Mammary microvascular endothelial cell (primary cell): ENCODE measurements at places on chromosomes 4 and X. TPM values are rescaled to one million over a fixed set of nuclear protein-coding genes. Genes with fewer than 3 reads are reported as not detected.

CLIC2 gene
- 6.9 and 9.5 TPM in 2 replicates for total RNA-seq

SPANXB1 gene
- not detected in 2 replicates for total RNA-seq

WDFY3 gene
- total RNA-seq: 69.4 and 70.0 TPM in 2 replicates

HELT gene
- total RNA-seq: not detected in 2 replicates

TMEM47 gene
- total RNA-seq: 32.2 and 33.1 TPM in 2 replicates

PAK3 gene
- total RNA-seq: 0.13 and 0.34 TPM in 2 replicates

GC gene
- not detected in 2 replicates for total RNA-seq

TEX13D gene
- total RNA-seq: not detected in 2 replicates

SHROOM3 gene
- total RNA-seq: 0.87 and 1.0 TPM in 2 replicates

NEIL3 gene
- 5.8 and 8.1 TPM in 2 replicates for total RNA-seq

ETDB gene
- not detected in 2 replicates for total RNA-seq

NKX3-2 gene
- not detected in 2 replicates for total RNA-seq

SPRY1 gene
- 35.8 and 50.7 TPM in 2 replicates for total RNA-seq

TRIM75 gene
- not detected in 2 replicates for total RNA-seq

AFF2 gene
- total RNA-seq: 0.13 TPM in 1 of 2 replicates, not detected in the other

MAGED4 gene
- total RNA-seq: 2.1 and 3.7 TPM in 2 replicates

MAGEA2B gene
- not detected in 2 replicates for total RNA-seq

PAGE2 gene
- not detected in 2 replicates for total RNA-seq

CT45A1 gene
- total RNA-seq: not detected in 2 replicates

NAA11 gene
- total RNA-seq: not detected in 2 replicates

PRSS12 gene
- 5.1 and 8.1 TPM in 2 replicates for total RNA-seq

RGN gene
- 0.20 TPM in 1 of 2 replicates, not detected in the other for total RNA-seq

GATA1 gene
- total RNA-seq: not detected in 2 replicates

ARX gene
- total RNA-seq: not detected in 2 replicates

KCNIP4 gene
- not detected in 2 replicates for total RNA-seq

POF1B gene
- 0.84 and 1.1 TPM in 2 replicates for total RNA-seq

EFHC2 gene
- not detected in 2 replicates for total RNA-seq

CENPU gene
- 26.2 and 28.2 TPM in 2 replicates for total RNA-seq

P2RY4 gene
- not detected in 2 replicates for total RNA-seq

CD99 gene
- 559 and 596 TPM in 2 replicates for total RNA-seq

MAGEB2 gene
- total RNA-seq: not detected in 2 replicates

ADH7 gene
- not detected in 2 replicates for total RNA-seq

PFKFB1 gene
- not detected in 2 replicates for total RNA-seq

MGST2 gene
- total RNA-seq: 96.9 and 99.9 TPM in 2 replicates

BTC gene
- under 0.01 and 0.34 TPM in 2 replicates for total RNA-seq

PNPLA4 gene
- 5.7 and 21.0 TPM in 2 replicates for total RNA-seq

FREM3 gene
- total RNA-seq: 0.20 and 0.25 TPM in 2 replicates

MAGEA1 gene
- not detected in 2 replicates for total RNA-seq

NEXMIF gene
- total RNA-seq: 0.05 TPM in 1 of 2 replicates, not detected in the other

TGIF2LX gene
- not detected in 2 replicates for total RNA-seq

FDCSP gene
- total RNA-seq: not detected in 2 replicates
